ENCODE measurements at places on chromosomes 7 and 10. TPM values are rescaled to one million over a fixed set of nuclear protein-coding genes. Genes with fewer than 3 reads are reported as not detected.

OR2A5 gene
- not detected for polyA plus RNA-seq

ITGA8 gene
- polyA plus RNA-seq, result 0.46 TPM

SEM1 gene
- polyA plus RNA-seq, result 87.1 TPM

WDR86 gene
- polyA plus RNA-seq, result 4.2 TPM

ZNF248 gene
- polyA plus RNA-seq, result 1.8 TPM

CALHM3 gene
- polyA plus RNA-seq, result not detected

ADRA2A gene
- polyA plus RNA-seq, result 6.2 TPM

LCOR gene
- 12.2 TPM for polyA plus RNA-seq

TRIM73 gene
- polyA plus RNA-seq, result not detected

HMX3 gene
- polyA plus RNA-seq, result not detected

NUPR2 gene
- polyA plus RNA-seq, result 6.0 TPM

HHEX gene
- 6.6 TPM for polyA plus RNA-seq

TEX36 gene
- not detected for polyA plus RNA-seq

IMPDH1 gene
- polyA plus RNA-seq, result 39.7 TPM

PAX4 gene
- 0.46 TPM for polyA plus RNA-seq

SPDYE2B gene
- polyA plus RNA-seq, result not detected

FANK1 gene
- 12.6 TPM for polyA plus RNA-seq

NFE2L3 gene
- polyA plus RNA-seq, result 2.3 TPM

PLEKHS1 gene
- polyA plus RNA-seq, result 1.4 TPM

FAM180A gene
- polyA plus RNA-seq, result not detected

AKR1B1 gene
- 44.4 TPM for polyA plus RNA-seq

NPFFR1 gene
- 0.44 TPM for polyA plus RNA-seq

VSTM2A gene
- polyA plus RNA-seq, result 0.58 TPM

C7orf57 gene
- polyA plus RNA-seq, result not detected

TMEM176B gene
- polyA plus RNA-seq, result 144 TPM

CFAP58 gene
- not detected for polyA plus RNA-seq

SPDYE5 gene
- 0.03 TPM for polyA plus RNA-seq

OPN1SW gene
- not detected for polyA plus RNA-seq

C10orf67 gene
- polyA plus RNA-seq, result not detected

TYW1B gene
- polyA plus RNA-seq, result 1.4 TPM

DGKI gene
- 0.60 TPM for polyA plus RNA-seq

SLC18A2 gene
- polyA plus RNA-seq, result 0.25 TPM

LIPK gene
- polyA plus RNA-seq, result not detected

HPSE2 gene
- polyA plus RNA-seq, result 0.92 TPM

LIPF gene
- not detected for polyA plus RNA-seq

TFR2 gene
- polyA plus RNA-seq, result not detected

TCAF1 gene
- 18.0 TPM for polyA plus RNA-seq

AKR1C8 gene
- not detected for polyA plus RNA-seq

URGCP gene
- polyA plus RNA-seq, result 21.5 TPM

LRRC18 gene
- polyA plus RNA-seq, result not detected

HTR5A gene
- not detected for polyA plus RNA-seq

VAX1 gene
- polyA plus RNA-seq, result not detected

KLHDC10 gene
- 7.8 TPM for polyA plus RNA-seq

INA gene
- polyA plus RNA-seq, result not detected

IDI2 gene
- not detected for polyA plus RNA-seq

NEUROD6 gene
- polyA plus RNA-seq, result not detected

EGFR gene
- polyA plus RNA-seq, result 10.7 TPM

GIMAP4 gene
- polyA plus RNA-seq, result 44.8 TPM

HOGA1 gene
- 1.2 TPM for polyA plus RNA-seq

ACTL6B gene
- polyA plus RNA-seq, result not detected

PANK1 gene
- polyA plus RNA-seq, result 26.4 TPM

MOGAT3 gene
- polyA plus RNA-seq, result 3.6 TPM

INTS15 gene
- 18.1 TPM for polyA plus RNA-seq

FXYD4 gene
- polyA plus RNA-seq, result not detected

HPS6 gene
- polyA plus RNA-seq, result 11.6 TPM

GNAT3 gene
- not detected for polyA plus RNA-seq

GPC2 gene
- not detected for polyA plus RNA-seq

All from sigmoid colon (tissue), 7 donors.